Common myeloid progenitor, CD34-positive (primary cell): ENCODE measurements at places on chromosomes 3 and 15.

DNA sequence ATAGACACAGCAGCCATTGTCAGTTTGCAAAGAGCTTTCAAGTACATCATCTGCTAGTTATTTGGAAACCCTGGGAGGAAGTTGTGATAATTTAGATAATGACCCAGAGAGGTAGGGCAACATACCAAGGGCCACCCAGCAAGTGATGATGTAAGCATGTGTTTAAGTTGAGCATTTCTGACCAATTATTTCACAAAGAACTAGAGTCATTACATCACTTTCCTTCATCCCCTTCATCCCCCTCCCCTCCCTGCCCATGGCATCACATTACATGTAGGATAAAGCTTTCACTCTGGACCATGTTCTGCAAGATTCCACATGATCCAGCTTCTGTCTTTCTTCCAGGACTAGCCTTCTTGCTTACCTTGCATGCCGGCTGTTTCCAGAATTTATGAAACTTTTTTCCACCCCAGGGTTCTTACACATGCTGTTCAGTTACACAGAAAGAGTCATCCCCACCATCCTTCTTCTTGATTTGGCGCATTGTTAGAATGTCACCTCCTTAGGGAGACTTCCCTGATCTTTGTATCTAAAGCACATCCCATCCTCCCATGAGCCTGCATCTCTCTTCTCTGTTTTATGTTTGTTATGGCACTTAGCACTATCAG lies 71.3 kb downstream of the PTPRG start:
- DNase-seq = no peak

DNA sequence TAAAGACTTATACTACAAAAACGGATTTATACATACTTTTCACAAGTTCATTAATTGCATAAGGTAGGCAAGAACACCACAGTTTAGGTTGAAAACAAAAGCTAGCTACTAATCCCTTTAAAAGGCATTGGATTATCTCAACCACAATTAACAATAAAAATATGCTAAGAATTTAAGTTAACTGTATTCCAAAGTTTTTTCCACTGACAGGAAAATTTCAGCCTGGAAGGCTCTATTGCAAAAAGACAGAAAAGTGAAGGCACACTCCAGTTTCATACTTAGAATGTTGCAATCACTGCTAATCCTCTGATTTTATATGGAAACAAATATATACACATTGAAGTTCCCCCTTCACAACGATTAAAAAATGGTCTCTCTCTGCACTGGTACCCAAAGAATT lies 71.5 kb downstream of the TJP1 start:
- no peak for DNase-seq

DNA sequence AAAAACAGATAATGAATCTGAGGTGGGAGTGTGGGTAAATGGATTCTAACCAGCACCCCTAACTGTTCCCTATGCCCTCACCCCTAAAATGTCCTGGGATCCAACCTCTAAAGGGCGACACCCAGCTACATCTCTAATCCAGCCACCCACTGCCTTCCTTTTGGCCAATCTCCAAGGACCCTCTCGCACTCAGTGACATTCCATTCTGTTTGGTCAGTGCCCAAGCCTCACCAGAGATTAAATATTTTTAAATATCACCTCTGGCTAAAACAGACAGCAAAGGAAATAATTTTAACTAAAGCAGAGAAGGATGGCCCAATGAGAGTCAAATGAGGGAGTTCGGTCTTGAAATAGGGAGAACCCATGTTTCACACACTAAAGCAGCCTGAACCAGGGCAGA lies 19.9 kb upstream of the SCN10A start:
- DNase-seq = no peak

DNA sequence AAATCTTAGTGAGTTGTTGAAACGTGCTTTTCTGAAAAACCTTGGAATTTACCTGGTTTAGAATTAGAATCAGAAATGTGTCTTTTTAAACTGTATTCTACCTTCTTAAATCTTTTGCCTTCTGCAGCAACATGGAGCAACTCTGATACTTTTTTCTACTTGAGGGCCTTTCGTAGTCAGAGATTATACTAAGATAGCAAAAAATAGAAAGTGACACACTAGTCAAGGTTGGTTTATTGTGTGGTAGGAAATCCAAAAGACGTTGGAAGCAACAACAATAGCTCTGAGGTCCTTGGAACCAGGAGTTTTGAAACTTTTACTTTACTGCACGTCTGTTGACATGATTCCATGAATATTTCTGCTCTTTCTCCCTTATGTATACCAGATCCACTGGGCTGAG lies 294.9 kb downstream of the LPP start:
- no peak for DNase-seq

- DNase-seq = no peak
Measured at GRCh38 chr3:146184241-146185015, 23.4 kb upstream of the PLOD2 start.
